ENCODE measurements at places on chromosomes 7 and 10.
A peak's percentile ranks its signal among the peaks of the same experiment; 100 is the strongest.

GRCh38 chr7:132939495-132939894 lies 142.4 kb downstream of the CHCHD3 start:
- DNase-seq, result no peak

- DNase-seq, result no peak
These were observed 148.3 kb downstream of the SVIL start for GRCh38 chr10:29486433-29486832.

GRCh38 chr7:74002474-74003017 lies 25.4 kb upstream of the ELN start:
- DNase-seq, result peak; percentile 93

GRCh38 chr10:25465582-25466372 lies 291.0 kb downstream of the GPR158 start:
- no peak for DNase-seq

DNA sequence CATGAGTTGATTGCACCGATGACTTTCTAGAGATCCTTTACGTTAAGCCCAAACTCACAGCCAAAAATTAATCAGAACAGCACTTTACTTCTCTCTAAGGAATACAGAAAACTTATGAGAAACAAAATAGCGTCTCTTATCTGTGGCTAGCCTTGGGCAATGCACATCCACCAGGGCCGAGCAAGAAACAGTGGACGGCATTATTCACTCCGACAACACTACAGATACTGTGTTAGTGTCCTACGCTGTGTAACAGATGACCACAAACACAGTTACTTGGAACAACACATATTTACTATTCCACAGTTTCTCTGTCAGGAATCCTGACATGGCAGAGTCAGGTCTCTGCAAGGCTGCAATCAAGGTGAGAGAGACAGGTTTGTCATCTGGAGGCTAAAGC lies 598.3 kb upstream of the ADARB2 start:
- DNase-seq, result no peak

DNA sequence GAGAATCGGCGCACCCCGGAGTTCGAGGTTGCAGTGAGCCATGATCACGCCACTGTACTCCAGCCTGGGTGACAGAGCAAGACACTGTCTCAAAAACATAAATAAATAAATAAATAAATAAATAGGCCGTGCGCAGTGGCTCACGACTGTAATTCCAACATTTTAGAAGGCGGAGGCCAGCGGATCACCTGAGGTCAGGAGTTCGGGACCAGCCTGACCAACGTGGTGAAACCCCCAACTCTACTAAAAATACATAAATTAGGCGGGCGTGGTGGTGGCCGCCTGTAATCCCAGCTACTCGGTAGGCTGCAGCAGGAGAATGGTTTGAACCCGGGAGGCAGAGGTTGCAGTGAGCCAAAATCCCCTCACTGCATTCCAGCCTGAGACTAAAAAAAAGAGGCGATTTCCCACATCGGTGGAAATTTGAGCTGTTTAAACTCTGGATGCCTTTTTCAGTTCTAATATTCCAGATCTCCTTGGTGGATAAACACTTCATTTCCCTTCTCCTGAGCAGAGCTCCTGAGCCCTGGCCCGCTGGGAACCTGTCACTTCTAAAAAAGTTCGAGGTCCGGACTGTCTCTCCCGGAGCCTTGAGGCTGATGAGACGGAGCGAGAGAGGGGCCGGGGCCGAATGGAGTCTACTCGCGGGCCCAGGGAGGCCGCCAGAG lies 2.0 kb upstream of the NFKB2 start:
- no peak for DNase-seq

Measured in M059J (cell line).